HS-27A (cell line): ENCODE measurements at places on chromosomes 12 and 14.

- no peak for DNase-seq
Measured at GRCh38 chr12:39613525-39613924, 6.1 kb downstream of the ABCD2 start.

GRCh38 chr14:47539031-47539461 lies 136.4 kb downstream of the MDGA2 start:
- DNase-seq, result no peak

- no peak for DNase-seq
Measured at GRCh38 chr12:27614866-27615265, 81.4 kb upstream of the REP15 start.

DNA sequence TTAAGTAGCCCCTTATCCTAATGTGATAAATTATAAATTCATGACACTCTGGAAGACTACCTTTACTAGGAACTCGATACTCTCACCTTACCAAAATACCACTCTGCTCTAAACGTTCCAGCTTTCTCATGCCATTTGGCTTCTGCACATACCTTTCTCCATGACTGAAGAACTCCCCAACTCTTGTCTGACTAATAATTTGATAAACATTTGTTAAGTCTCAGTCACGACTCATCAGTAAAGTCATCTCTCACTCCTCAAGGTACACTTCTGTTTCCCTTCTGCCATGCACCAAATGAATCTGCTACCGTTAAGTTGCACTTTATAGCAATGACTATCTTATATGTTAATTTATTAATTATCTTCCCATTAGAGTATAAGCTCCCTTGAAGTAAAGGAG lies 498.3 kb upstream of the NOVA1 start:
- no peak for DNase-seq

DNA sequence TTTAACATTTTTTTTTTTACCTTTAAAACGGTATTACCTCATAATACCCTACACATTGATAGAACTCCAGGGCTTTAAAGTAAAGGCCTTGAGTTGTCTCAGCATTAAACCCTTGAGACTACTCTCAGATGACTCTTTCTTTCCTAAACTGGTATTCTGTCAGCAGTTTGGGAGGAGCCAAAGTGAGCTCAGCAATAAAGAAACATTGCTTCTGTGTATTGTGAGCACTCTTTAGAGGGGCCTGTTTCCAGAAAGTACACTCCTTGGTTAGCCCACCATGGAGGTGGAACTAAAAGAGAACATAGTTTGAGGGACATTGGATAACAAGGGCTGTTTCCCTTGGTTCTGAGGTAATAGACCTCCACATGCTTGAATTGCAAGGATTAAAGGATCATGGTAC lies 20.4 kb downstream of the MAP3K12 start:
- no peak for DNase-seq

DNA sequence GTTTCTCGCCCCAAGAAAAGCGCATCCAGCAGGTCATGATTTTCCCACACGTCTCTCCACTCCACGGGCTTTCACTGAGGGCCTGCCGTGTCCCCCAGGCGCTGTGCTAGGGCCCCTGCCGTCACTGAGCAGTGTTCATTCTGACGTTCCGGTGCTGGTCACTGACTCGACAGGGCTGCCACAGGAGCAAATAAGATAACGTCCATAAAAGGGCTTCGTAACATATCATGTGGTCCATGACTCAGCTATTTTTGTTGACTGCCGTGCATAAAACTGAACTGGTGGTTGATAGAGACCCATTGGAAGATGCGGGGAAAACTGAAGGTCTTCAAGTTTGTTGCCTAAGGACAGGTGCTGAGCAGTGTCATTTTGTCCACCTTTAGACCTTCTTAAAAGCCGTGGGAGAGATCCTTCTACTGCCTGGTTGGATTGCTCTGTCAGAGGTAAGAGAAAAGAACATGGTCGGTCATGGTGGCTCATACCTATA lies 46.3 kb downstream of the ADGRD1 start:
- DNase-seq, result no peak

- no peak for DNase-seq
Measured at GRCh38 chr14:31944256-31945073, 132.6 kb upstream of the ARHGAP5 start.

DNA sequence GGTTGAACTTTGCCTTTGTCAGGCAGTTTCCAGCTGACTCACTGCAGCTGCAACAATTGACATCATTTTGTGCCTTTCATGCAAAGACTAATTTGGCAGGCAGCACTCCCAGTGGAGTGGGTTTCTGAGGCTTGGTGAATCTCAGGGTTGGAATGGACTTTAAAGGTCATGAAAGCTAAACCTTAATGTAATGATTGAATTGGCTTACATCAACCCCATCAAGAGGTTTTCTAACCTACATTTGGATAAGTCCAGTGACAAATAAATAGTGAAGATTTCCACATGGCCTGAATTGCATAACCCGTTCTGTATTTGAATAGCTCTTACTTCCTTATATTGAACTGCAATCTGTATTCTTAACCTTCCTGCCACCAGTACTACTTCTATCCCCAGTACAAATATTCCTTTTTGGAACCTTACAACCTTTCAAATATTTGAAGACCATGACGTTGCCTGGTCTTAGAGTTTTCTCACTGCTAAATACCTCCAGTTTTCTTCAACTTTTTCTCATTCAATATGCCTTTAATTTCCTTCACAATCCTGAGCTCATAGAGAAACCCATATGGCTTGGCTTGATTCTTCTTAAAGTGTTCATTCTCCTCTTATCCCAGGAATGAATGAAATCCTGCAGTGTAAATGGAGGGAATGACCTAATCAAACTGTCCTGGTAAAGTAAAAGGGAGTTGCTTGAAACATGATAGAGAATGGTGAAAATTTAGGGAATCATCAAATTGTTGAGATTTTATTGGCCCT lies 168.1 kb upstream of the NOVA1 start:
- DNase-seq, result no peak

- DNase-seq, result no peak
Measured at GRCh38 chr14:68359837-68360552, 432.9 kb downstream of the ZFP36L1 start.

DNA sequence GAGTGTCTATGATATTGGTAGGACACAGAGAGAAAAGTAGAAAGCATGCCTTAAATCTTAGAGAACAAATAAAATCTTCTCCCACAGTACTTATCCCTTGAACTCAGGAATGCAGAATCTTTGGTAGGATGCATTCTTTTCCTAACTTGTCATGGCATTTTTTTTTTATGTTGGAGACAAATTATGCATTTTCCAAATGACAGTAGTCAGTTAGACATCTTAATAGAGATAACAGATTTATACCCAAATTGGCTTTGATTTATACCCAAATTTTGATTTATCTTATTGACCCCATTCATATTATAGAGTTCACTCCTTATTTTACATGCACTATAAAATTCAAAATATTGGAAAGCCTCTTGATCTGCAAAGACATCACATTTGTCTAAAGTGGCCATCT lies 132.9 kb downstream of the CNTN1 start:
- no peak for DNase-seq

DNA sequence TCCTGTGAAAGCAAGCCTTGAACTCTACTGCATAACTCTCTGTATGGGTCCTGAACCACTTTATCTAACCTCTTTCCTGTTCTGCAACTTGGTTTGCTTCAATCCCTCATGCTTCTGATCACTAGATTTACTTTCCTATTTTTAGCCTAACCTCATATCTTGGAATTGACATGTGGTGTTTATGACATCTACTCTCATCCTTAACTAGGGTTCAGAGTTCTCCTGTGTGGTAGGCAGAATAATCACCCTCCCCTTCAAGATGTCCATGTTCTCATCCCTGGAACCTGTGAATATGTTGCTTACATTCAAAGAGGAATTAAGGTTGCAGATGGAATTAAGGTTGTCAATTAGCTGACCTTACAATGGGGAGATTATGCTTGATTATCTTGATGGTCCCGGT lies 67.4 kb upstream of the STXBP6 start:
- DNase-seq, result no peak

GRCh38 chr12:5872745-5873144 lies 72.3 kb downstream of the ANO2 start:
- peak; percentile 24 for DNase-seq

DNA sequence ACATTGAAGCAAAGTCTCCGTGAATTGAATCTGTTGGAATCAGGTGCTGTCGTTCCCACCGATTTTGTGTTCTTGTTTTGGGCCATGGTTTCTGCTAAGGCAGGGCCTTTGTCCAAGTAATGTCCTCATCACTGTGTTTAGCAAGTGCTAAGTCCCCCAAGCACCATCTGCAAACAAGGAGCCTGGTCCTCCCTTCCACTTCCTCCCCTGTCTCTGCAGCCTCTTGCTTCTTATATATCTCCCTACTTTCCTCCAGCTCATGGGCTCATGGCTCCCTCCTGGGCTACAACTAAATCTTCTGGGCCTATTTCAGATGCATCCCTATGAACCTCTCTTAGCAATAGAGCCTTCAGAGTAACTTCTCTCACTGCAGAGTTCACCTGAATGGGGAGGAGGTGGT lies 25.8 kb upstream of the CMKLR1 start:
- no peak for DNase-seq

GRCh38 chr12:69916544-69917235 lies 91.7 kb downstream of the MYRFL start:
- no peak for DNase-seq

- DNase-seq, result no peak
Measured at GRCh38 chr14:27243365-27243764, 645.5 kb upstream of the NOVA1 start.

- no peak for DNase-seq
Measured at GRCh38 chr12:24608637-24609285, 340.1 kb downstream of the BCAT1 start.

DNA sequence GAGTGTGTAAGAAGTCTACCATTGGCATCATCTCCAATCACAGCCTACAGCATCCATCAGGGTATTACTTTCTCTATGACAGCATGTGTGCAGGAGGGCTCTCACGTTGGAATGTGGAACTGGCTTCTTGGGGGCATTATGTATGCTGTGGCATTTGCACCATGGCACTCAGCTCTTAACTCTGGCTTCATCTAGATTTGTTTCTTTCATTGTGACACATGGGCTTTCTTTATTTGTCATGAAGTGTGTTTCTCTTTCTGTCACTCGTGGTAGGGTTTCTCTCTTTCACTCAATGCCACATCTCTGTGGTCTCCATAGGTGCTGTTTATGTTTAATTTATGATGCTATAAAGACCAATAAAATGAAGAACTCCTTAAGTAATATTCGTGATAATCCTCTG lies 191.2 kb upstream of the GARIN2 start:
- no peak for DNase-seq

GRCh38 chr14:94269156-94269555 lies 23.9 kb downstream of the SERPINA10 start:
- DNase-seq, result no peak

DNA sequence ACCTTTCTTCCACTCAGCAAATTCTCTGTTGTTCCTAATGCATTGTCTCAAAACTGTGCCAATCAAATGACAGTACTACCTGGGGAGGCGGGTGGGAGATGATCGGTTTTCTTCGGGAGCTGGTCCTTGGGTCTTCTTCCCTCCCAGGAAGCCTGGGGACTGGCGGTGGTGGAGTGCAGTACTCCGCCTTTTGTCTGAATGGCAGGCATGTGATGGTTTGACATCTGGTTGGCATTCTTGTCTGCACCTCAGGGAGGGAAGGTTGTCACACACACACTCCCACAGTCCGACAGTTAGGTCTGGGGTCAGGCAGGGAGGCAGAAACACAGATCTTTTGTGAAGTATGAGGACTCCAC lies 114.8 kb downstream of the SNAPC1 start:
- DNase-seq, result no peak

- no peak for DNase-seq
Measured at GRCh38 chr12:39946361-39947280, 159.3 kb downstream of the SLC2A13 start.

DNA sequence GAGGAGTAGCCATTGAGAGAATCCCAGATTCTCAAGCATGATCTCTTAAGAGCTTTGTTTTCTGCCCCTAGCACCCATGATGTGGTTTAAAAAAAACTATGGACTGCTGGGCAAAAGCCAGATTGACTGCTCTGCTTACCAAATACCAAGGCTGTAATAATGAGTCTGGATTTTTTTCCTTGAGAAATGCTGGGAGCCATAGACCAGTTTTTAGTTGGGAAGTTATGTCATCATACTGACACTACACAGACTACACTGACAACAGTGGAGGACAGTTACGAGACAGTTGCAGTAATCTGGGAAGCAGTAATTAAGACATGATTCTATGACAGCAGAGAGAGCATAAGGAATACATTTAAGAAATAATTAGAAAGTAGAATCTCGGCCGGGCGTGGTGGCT lies 35.8 kb downstream of the SPATA7 start:
- no peak for DNase-seq

- no peak for DNase-seq
Measured at GRCh38 chr12:69901221-69901905, 76.3 kb downstream of the MYRFL start.

DNA sequence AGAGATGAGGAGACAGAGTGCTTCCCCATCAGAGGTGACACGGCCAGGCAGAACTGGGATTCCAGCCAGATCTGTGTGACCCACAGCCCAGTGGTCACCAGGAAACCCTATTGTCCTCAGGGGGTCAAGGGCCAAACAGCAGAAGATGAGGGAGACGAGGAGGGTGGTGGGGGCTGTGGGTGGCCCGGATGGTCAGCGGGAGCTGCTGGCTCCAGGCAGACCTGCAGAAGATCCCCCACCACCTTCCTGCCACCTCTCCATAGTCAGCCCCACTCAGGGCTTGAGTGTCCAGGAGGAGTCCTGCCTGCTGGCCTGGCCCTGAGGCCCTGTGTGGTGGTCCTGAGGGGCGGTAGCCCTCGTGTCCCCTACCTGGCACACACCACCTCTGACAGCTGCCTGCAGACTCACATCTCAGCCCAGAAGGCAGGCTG lies 136.8 kb downstream of the CALM1 start:
- no peak for DNase-seq
